Hematopoietic multipotent progenitor cell (in vitro differentiated cells): ENCODE measurements at places on chromosomes 1 and 21. TPM values are rescaled to one million over a fixed set of nuclear protein-coding genes. Genes with fewer than 3 reads are reported as not detected.

DNA sequence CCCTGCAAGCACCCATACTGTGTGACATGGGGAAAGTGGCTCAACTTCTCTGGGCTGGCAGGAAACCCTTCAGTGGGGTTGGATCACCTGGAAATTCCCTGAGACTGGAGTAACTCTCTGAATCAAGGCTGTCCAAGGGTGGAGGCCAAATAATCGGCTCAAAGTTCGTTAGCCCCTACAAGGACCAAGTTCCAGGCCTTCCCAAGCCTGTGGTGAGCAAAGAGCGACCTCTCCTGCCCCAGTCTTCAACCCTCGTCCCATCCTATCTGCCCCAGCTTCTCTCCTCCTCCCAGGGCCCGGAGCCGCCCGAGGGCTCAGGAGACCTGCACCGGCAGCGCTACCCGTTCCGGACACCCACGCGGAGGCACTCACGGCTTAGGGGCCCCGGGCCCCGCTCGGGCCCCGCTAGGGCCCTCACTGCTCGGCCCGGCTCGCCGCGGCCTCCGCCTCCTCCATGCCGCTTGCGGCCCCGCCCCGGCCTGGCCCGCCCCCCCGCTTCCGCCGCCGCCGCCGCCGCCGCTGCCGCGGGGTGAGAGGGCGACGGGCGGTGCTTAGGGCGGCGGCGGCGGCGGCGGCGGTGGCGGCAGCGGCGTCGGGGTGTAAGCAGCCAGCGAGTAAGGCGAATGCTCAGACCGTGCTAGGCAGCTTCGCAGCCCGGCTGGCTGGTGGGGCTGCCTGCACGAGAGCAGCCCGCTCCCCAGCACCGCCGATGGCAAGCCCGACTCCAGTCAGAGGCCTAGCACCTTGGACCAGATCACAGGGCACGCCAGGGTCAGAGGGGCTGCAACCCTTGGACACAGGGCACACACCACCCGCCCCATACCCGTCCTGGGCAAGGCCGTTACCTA, at the start of gene POMGNT1:
Gene POMGNT1 (minus strand): TSS at position 471 of the 848 bp plus-strand sequence. CDS start 613 bp downstream, outside the sequence.
- peak; percentile 75 for DNase-seq

DNA sequence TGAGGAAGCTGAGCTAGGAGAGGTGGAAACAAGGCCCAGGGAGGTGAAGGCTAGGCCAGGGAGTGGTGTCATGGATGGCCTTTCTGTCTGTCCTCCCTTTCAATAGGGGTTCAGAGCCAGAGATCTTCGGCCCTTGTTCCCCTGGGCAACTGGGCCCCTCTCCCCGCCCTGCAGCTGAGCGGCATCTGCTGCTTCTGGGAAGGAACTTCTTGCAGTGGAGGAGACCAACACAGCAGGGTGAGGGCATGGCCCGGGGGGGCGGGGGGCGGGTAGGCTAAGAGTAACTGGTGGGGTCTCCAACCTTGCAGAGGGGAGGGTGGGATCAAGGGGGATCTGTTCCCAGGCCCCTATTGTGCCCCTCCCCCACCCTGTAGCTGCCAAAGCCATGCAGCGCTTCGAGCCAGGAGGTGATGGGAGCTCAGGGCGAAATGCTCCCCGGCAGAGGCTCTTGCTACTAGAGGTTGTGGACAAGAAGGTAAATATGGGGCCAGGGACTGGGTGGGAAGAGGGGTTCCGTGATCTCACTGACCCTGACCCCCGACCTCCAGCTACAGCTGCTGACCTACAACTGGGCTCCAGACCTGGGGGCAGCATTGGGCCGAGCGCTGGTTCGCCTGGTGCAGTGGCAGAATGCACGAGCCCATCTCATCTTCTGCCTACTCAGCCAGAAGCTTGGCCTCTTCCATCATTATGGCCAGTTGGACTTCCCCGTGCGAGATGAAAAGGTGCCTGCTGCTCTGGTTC, 11.7 kb downstream of the HYI start:
- DNase-seq: no peak

DNA sequence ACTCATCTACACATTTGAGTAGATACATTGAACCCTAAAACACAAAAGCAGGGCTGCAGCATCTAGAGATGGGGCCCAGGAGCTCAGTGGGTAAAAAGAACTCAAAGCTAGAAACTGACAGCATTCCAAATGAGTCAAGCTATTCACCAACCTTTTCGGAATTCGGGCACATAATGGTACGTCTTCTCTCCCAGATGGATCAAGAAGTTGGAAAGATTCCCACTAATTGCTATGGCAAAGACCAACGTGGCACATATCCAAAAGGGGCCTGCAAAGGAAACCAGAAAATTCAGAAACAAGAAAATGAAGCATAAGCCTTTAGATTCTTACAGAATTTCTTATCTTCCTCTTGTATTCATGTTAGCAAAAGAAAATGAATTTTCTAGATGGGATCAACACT, 18.4 kb downstream of the YIPF1 start:
- DNase-seq: no peak

PRAMEF26 gene
- total RNA-seq: not detected
